RWPE1 (cell line): ENCODE measurements at places on chromosomes 16 and 17.
A peak's percentile ranks its signal among the peaks of the same experiment; 100 is the strongest.

- no peak for DNase-seq
These were observed 9.7 kb upstream of the ITGA3 start for GRCh38 chr17:50046179-50046578.

DNA sequence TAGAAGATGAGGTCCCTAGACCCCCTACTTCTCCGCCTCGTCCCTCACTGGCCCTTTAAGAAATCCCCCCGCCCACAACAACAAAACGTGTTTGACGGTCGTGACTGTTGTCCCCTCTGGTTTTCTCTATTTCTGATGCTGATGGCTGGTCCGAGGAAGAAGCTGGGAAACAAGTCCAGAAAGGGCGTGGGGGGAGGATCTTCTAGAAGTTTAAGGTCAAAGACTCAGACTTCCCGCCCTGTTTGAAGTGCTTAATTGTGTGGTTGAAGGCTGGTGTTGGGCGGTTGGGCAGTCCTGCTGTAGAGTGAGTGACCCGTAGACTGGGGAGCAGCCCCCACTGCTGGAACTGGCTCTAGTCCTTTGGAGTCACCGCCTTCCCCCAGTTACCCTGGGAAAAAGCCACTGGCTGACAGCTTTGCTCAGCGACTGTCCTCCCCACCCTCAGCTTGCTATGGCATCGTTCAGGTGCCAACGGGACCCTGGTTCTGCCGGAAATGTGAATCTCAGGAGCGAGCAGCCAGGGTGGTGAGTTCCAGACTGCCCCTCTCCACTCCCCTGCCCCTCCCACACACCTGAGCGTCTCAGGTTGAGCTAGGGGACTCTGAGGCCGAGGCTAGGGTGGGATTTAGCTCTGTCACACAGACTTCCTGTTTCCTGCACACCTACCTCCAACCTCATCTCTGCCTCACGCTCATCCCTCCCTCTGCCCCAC lies 1.6 kb downstream of the MLLT6 start:
- DNase-seq = no peak

GRCh38 chr17:13541032-13541480 lies 60.7 kb downstream of the HS3ST3A1 start:
- DNase-seq = peak; percentile 80

GRCh38 chr16:68659412-68660358 lies 14.6 kb downstream of the CDH3 start:
- no peak for DNase-seq

DNA sequence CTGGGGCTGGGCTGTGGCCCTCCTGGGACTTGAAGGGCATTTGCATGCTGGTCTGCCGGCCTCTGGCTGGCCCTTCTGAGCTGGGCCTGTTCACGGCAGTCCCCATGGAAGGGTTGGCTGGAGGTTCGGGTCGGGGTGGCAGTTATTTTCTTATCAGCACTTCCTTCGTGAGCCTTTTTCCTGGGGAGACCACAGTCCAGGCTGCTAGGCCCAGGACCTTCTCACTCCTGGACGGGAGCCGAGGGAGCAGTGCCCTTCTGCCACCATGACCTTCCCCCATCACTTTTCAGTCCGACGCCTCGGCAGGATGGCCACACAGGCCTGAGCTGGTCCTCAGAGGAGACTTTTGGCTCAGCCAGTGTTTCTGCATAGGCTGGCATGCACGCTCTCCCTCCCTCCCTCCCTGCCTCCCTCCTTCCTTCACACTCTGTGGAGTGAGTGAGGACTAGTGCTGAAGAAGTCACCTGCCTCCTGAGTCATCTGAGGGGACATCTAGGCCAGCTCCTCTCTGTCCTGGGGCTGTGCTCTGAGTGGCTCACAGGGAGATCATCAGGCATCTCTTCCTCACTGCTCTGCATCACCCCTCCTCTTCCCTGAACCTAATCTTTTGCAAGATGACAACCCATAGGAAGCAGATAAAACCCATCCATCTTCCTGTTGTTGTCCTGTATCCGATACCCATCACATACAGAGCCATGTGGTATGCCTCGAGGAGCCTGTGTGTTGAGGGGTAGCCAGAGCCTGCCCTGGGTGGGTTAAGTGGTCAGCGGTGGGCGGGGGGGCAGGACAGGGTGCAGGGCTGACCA lies 109.7 kb downstream of the RAP1GAP2 start:
- no peak for DNase-seq

DNA sequence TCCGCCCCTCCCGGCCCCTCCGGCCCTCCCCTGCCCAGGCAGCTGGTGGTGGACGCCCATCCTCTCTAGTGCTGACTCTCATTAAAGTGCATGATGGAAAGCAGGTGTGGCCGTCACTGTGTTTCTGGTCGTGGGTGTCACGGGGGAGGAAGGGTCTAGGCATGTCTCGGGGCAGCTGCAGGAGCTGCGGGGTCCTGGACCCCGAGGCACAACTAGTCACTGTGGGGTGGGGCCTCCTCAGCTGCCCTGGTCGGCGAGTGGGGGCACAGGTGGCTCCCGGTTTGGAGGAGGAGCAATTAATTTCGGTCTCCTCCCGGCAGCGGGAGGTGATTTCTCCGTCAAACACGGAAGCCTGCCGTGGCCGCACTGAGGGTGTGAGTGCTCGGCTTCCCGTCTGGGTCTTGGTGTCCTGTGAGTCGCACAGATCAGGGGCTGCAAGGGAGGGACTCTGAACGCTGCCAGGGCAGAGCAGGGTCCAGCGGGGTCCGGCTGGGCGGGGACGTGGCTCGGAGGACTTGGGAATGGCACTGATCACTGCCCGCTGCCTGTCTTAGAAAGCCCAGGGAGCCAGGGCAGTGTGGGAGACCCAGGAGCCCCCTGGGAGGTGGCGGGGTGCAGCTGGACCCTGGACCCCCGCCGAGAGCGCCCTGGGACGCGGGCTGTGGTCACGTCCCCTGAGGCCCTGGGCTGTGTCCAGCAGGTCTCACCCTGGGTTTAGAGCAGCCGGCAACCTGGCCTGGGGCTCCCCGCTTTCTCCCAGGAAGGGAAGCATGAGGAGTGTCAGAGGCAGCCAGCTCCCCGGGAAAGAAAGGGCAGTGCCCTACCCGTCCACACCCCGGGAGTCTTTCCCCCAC lies 3.3 kb downstream of the TPSD1 start:
- DNase-seq = no peak

DNA sequence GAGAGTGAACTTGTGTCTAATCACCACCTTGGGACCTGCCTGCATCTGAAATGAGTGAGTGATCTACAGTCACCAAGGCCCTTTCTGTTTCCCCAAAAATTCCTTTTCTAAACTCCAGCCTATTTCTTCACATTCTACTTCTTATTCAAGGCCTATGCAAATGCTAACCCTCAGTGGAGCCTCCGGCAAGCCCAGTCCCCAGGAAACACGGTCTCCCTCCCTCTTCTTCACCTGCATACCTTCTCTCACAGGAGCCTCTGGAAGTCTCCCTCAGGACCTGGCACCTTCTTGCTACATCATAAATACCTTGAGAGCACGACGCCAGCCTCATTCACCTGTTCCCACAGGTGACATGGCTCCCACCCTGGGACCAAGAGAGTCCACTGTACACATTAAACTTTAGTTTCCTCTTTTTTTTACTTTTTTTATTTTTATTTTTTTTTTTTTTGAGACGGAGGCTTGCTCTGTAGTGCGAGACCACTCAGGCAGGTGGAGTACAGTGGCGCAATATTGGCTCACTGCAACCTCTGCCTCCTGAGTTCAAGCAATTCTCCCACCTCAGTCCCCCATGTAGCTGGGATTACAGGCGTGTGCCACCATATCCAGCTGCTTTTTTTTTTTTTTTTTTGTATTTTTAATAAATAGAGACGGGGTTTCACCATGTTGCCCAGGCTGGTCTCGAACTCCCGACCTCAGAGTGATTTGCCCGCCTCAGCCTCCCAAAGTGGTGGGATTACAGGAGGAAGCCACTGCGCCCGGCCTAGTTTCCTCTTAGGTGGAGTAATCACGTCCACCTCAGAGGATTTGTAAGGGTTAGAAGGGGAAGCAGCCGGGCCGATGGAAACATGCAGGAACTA lies 97.3 kb downstream of the ANKRD11 start:
- no peak for DNase-seq

DNA sequence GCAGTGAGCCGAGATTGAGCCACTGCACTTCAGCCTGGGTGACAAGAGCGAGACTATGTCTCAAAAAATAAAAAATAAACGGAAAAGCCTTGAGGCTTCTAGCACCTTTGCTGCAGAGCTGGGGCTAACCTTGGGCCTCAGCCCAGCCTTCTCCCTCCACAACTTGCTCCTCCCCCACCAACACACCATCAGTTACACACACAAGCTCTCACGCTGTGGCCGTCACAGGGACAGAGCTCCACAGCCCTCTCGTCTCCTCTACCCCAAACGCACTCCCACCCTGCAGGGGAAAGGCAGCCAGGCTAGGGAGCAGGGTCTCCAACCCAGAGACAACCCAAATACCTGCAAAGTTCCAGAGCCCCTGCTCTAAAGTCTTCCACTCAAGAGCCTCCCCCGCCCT lies 22.0 kb upstream of the MRPS23 start:
- no peak for DNase-seq
